Lung microvascular endothelial cell (primary cell): ENCODE measurements at places on chromosomes 11 and 22.

GRCh38 chr22:38320605-38321402, 3.6 kb upstream of the CSNK1E start:
- DNase-seq = no peak

DNA sequence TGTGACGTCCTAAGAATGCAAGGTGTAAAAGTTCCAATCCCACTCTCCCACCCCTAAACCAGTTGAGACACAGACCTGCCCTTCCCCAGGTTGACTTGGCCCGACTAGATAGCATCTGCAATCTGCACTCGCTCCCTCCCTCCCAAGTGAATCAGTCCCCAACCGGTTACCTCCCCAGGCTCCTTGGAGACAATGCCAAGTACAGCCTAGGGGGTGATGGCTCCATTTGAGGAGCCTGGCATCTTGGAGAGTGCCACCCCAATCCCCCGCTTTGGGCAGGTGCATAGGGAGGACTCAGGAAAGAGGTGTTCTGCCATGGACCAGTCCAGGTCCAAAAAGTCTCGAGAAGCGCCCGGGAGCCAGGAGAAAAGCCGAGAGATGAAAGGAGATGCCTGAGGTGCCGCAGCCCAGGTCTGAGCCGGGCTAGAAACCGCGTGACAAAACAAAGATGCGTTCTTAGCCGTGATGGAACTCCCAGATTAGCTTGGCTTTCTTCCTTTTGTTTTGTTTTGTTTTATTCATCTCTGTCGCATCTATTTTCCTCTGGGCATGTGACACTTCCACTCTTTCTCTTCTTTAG, 18.7 kb upstream of the SNX32 start:
- DNase-seq = no peak

GRCh38 chr11:75813622-75814039, 1.4 kb upstream of the UVRAG start:
- peak; percentile 95 for DNase-seq

GRCh38 chr11:5460983-5461621, 12.0 kb downstream of the OR51I2 start:
- DNase-seq = no peak

DNA sequence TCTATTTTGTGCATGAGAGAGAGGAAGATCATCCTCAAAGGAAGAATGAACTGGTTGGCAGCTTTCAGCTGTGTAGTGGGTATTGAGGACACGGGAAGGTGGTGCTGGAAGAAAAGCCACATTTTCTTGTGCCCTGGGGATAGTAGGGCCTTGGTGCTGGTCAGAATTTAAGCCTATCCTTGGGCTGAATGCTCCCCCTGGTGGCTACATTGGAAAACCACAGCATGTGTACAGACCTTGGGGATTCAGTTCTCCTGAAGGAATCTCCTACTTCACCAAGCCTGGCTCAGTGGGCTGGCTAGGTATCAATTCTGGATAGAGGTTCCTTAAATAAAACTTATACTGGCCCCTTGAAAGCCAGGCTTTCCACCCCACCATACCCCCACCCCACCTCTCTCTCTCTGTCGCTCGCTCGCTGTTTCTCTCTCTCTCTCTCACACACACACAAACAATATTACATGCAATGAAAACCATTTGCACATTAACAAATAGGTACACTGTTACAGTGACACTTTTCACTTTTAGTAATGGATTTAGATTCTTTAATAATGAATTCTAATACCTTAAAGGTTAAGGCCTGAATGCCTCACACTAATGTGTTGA, 2.8 kb upstream of the OR51M1 start:
- DNase-seq = peak; percentile 76

- DNase-seq = no peak
These were observed 119.2 kb downstream of the ETS1 start for GRCh38 chr11:128468111-128468510.

DNA sequence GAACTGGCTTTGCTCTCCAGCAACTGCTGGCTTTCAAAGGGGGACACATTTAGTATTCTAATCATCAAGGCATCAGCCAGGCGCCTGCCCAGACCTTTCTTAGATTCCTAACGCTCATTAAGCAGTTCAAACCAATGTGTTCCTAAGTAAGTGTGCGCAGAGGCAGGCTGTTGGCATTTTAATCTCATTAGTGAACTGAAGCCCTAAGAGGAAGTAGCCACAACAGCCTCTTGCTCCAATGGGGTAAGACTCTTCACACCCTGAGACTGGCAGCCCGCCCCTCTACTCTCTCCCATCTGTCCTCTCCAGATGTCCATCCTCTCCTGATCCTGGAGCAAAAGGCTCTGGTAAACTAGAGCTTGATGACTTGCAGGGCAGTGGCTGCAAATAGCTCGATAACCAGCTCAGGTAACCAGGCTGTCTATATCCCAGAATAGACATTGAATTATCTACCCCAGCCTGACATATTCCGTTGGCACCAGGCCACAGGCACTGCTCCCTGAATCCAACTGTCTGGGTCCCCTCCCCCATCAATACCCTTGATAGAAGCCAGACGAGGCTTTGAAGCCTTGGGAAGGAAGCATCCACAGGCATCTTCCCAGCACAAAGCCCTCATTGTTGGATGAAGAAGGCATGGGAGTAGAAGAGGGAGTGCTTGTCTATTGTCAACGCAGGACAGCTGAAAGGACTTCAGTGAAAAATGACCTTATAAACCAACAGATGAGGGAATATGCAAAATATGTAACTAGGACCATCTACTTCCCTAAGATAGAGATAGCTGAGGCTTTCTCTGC, 321.1 kb downstream of the TENM4 start:
- no peak for DNase-seq
